NCI-H524 treated with DMSO at 0.1 percent for 48 hours (cell line): ENCODE measurements at places on chromosomes 3 and 15.
A peak's percentile ranks its signal among the peaks of the same experiment; 100 is the strongest.

- DNase-seq: no peak
Measured at GRCh38 chr3:33007776-33008175, 56.3 kb downstream of the CCR4 start.

DNA sequence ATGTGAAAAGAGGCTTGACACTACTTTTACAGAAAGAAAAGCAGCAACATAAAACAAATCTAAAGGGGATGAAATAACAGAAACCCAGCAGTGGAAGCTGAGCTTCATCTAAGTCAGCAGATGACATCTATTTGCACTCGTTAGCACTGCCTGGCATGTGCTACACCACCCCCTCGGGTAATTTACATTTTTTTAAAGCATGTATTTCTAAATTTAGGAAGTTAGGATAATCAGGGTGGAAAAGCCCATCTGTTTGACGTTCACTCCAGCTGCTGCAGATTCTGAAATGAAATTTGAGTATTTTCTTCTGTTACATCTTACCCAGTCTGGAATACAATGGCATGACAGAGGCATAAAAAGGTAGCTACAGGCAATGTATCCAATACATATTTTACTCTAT is 20.7 kb downstream of the IGSF11 start:
- DNase-seq: peak; percentile 88

GRCh38 chr15:78032671-78033070 is 44.8 kb downstream of the TBC1D2B start:
- no peak for DNase-seq

- DNase-seq: no peak
Measured at GRCh38 chr3:118949113-118949760, 85.4 kb downstream of the IGSF11 start.

GRCh38 chr3:110015231-110015963 is 678.1 kb upstream of the DPPA4 start:
- DNase-seq: no peak

DNA sequence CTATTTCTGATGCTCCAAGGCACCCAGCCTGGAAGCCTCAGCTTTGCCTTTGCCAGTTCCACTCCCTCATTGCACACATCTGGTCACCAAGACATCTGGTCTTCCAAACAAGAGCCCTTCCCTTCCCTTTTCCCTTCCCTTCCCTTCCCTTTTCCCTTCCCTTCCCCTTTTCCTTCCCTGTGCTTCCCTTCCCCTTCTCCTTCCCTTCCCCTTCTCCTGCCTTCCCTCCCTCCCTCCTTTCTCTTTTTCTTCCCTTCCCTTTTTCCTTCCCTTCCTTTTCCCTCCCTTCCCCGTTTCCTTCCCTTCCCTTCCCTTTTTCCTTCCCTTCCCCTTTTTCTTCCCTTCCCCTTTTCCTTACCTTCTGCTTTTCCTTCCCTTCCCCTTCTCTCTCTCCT is 2.4 kb upstream of the CGNL1 start:
- no peak for DNase-seq

GRCh38 chr3:61269435-61269834 is 18.2 kb upstream of the FHIT start:
- DNase-seq: no peak

DNA sequence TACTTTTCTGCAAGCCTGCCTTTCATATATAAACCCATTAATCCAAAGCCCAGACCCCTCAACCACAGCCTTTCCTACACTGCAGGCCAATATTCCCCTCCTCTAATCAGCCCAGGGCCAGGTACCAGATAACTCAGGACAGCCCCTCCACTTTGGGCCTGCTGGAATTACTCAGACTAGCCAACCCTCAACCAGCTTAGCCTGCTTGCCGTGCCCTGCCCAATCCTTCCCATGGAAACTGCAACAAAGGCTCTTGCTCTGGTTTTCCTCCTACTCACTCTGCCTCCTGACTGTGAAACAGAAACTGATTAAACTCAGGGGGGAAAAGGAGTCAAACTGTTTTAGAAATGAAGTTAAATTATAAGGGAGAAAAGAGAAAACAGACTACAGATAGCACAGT is 248.1 kb downstream of the KLF13 start:
- DNase-seq: no peak

DNA sequence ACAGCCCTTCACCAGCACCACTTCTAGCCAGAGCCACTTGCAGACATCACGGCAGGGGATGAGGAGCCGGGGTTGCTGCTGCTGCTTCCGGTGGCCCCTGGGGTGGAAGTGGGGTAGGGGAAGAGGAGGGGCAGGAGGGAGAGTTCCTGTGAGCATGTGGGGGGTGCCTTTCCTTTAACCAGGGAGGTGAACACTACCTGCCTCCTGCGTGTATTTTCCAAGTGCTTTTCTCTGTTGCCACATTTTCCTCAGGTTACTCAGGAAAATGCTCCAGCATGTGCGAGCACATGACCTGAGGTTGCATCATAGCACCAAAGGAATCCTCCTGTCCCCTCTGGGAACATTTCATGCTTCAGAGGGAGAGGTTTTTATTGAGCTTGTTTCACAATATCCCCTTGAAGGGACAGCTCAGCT is 12.2 kb upstream of the SACM1L start:
- DNase-seq: no peak

GRCh38 chr3:119891944-119892721 is 110.2 kb downstream of the NR1I2 start:
- peak; percentile 19 for DNase-seq

- DNase-seq: no peak
Measured at GRCh38 chr3:175951047-175951694, 1092.0 kb downstream of the NAALADL2 start.

GRCh38 chr3:125160606-125161371 is 51.8 kb downstream of the SLC12A8 start:
- peak; percentile 45 for DNase-seq

- DNase-seq: no peak
Measured at GRCh38 chr3:43785551-43785950, 94.8 kb downstream of the ABHD5 start.

- DNase-seq: no peak
Measured at GRCh38 chr15:80418892-80419537, 14.8 kb downstream of the ARNT2 start.

DNA sequence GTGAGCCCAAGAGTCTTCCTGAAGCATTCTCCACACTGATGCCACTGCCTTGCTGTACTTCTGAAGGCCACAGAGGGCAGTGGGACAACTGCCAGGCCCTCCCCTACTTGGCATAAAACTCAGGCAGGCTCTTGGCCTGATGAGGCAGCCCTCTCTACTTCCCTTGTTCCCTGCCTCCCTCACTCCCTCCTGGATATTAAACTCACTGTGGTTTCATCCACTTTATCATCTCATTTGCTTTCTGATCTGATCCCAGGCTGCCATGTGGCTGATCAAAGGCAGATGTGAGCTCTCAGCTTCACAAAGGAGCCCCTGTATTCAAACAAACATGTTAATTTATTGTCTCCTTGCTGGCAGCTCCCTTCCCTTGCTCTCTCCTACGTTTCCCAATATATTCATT is 533.5 kb downstream of the IGSF11 start:
- DNase-seq: peak; percentile 29

- no peak for DNase-seq
Measured at GRCh38 chr3:132507657-132508056, 89.4 kb upstream of the ACKR4 start.

DNA sequence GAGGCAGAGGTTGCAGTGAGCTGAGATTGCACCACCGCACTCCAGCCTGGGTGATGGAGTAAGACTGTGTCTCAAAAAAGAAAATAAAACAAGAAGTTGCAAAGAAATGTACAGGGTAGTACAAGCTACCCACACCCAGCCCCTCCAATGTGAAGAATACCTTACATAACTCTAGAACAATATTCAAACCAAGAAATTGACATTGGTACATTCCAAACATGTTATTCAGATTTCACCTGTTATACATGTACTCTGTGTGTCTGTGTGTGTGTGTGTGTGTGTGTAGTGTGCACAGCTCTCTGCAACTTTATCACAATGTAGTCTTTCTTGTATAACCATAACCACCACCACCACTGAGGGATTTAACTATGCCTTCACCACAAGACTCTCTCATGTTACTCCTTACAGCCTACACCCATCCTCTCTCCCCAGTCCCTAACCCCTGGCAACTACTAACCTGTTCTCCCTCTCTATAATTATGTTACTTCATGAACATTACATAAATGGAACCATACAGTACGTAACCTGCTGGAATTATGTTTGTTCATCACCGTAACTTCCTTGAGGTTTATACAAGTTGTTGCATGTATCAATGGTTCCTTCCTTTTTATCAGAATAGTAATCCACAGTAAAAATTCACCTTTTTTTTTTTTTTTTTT is 16.2 kb upstream of the TJP1 start:
- no peak for DNase-seq

DNA sequence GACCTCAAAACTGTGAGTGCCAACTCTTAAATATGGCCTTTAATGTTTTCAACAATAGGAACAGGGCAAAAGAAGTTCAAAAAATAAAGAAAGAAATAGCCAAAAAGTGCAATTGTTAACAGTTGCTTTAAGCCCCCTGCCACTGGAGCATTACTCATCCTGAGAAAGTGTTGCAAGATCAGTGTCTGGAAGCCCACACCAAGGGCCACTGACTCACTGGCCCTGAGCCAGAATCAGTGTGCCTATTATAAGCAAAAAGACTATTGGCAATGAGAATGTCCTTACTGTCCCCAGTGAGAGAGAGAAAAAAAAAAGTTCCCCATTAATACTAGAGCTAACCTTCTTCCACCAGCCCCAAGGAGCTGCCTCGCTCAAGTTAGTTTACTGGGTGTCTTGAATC is 480.1 kb upstream of the ZNF385D start:
- no peak for DNase-seq

DNA sequence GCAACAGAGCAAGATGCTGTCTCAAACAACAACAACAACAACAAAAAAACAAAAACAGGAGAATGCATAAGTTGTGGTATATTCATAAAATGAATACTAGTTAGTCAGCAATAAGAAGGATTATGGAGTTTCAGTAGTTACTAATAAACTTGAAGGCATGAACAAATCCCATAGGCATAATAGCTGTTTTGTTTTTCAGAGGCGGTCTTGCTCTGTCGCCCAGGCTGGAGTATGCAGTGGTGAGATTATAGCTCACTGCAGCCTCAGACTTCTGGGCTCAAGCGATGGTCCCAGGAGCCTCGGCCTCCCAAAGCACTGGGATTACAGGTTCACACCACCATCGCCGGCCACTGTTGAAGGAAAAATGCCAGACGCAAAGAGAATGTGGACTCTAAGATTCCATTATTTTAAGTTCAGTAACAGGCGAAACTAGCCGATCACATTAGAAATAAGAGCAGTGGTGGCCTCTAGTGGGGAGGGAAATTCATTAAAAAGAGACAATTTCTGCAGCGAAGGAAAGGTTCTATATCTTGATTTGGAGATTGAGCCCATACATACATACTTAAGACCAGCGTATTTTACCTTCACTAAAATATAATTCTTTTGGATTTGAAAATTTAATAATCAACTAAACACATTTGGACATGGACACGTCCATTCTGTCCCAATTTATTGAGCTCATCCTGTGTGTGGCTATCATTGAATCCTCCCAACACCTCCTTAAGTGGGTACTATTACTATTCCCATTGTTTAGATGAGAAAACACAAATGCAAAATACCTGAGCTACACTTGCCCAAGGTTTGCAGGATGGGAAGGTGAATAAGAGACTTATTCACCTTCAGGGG is 27.4 kb upstream of the HDAC11 start:
- no peak for DNase-seq

- no peak for DNase-seq
Measured at GRCh38 chr3:70754314-70754713, 441.9 kb upstream of the MDFIC2 start.

GRCh38 chr3:172228036-172228415 is 188.6 kb downstream of the FNDC3B start:
- DNase-seq: no peak

DNA sequence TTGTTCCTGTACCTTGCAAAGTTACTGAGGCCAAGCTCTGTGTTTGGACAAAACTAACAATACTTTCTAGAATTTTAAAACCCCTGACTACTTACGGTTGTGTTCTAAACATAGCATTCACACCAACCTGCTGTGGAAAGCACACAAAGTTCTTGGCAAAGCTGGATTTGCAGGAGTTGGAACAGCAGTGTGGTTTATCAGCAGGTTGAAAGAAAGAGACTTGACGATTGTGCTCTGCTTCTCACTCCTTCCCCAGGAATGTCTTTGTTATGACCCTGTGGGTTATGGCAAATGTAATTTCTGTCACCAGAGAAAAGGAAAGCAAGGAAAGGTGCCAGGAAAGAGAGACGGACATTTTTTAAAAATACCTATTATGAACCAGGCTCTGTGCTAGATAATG is 165.5 kb upstream of the TGFBR2 start:
- no peak for DNase-seq

- no peak for DNase-seq
Measured at GRCh38 chr15:45136378-45136764, 6.6 kb downstream of the DUOX1 start.

DNA sequence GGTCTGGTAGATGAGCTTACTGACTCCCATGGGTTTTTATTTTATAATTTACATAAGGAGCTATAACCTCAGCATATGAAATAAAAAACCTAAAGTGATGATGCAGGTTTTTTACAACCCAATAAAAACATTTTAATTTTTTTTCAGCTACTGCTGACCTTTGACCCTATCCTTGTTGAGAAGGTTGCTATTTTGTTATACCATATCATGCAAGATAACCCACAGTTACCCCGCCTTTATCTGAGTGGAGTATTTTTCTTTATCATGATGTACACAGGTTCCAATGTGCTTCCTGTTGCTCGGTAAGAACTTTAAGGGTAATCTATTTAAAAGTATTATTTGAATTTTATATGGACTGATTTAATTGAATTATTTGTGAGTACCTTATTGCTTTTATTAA is 70.8 kb downstream of the DNAJC13 start:
- DNase-seq: no peak

- DNase-seq: no peak
Measured at GRCh38 chr3:161950318-161950868, 453.8 kb downstream of the OTOL1 start.

DNA sequence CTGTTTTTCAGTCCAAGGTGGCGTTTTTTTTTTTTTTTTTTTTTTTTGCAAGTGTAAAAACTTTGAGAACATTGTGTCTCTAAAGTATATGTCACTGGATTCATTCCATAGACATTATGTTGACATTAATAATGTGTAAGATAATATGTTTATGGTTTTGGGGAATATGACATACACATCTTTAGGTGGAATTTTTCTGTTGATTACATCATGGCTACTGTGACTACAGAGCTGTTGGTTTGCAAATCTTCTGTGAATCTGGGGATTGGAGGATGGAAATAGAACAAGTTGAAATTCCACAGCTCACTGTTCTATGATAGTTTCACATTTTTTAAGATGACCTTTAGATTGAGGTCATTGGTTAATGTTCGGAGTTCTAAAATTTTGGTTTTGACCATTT is 24.4 kb upstream of the PLSCR2 start:
- no peak for DNase-seq

- no peak for DNase-seq
Measured at GRCh38 chr3:60919296-60919695, 332.0 kb downstream of the FHIT start.
